Neuronal stem cell (in vitro differentiated cells): ENCODE measurements at places on chromosomes 12 and 14.

DNA sequence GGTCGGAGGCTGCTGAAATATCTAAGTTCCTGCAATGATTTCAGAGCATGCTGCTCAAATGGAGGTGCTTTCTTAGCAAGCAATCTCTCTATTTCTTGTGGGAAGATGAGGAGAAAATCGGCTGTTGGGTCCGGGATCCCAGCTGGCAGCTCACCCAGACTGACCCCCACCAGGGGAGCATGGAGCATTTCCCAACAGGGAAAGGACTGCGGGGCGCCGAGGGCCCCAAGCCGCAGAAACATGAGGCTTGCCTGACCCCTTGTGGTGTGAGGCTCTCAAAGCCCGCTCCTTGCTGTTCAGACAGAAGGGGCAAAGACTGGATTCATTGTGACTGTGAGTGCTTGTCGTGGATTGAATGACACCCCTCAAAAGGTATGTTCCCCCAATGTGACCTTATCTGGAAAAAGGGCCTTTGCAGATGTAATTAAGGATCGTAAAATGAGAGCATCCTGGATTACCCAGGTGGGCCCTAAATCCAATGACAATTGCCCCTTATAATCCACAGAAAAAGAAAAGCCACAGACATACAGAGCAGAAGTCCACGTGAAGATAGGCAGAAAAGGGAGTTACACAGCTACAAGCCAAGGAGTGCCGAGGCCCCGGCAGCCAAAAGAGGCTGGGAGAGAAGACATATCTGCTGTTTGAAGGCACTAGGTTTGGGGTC is 116.3 kb upstream of the VASH1 start:
- peak; percentile 49 for DNase-seq

DNA sequence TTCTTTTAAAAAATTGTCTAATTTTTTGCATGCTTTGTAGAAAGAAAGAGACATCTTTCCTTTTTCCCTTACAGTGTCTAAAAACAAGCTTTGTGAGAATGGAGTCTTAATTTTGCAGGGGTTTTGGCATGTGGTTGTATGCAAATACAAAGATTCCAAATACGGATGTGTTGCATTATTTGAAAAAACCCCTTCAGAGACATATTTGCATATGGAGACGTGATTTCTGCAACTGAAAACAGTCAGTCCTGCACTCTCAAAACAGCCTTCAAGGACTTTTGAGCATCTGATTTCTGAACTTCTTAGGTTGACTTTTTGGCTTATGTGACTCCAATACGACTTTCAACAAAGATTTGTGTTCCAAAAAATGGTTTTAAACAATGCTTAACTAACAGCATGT is 7.8 kb downstream of the IRAK3 start:
- DNase-seq: no peak

- no peak for DNase-seq
Observed at GRCh38 chr12:53660041-53660440, 15.8 kb downstream of the ATP5MC2 start.

DNA sequence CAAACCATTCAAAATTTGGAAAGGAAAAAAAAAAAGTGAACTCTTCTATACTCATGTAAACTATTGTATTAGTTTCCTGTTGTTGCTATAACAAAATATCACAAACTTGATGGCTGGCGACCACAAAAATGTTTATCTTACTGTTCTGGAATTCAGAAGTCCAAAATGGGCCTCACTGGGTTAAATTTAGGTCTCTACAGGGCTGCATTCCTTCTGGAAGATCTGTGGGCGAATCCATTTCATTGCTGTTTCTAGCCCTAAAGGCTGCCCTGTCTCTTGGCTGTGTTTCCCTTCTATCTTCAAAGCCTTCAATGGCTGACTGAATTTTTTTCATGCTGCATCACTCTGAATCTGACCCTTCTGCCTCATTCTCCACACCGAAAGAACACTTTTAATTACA is 105.1 kb upstream of the NAV3 start:
- DNase-seq: no peak

GRCh38 chr14:70013271-70013873 is 134.2 kb downstream of the SMOC1 start:
- peak; percentile 54 for DNase-seq

GRCh38 chr12:22238211-22238610 is 96.3 kb downstream of the ST8SIA1 start:
- no peak for DNase-seq

DNA sequence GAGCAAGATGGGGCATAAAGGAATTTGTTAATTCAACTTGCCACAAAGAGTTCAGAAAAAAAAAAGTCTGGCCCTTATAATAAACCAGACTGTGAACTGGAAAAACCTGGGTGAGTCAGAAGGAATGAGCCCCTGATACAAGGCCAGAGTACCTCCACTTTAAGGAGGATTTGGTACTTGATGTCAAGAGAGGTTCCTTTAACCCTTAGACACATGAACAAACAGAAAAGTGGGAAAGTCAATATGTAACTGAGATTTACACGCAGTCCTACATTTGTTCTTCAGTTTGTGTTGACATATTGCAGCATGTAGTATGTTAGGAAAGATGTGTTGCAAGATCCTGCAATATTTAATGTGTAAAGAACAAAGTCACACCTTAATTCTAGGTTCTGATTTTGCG is 14.2 kb upstream of the SLC38A4 start:
- no peak for DNase-seq

DNA sequence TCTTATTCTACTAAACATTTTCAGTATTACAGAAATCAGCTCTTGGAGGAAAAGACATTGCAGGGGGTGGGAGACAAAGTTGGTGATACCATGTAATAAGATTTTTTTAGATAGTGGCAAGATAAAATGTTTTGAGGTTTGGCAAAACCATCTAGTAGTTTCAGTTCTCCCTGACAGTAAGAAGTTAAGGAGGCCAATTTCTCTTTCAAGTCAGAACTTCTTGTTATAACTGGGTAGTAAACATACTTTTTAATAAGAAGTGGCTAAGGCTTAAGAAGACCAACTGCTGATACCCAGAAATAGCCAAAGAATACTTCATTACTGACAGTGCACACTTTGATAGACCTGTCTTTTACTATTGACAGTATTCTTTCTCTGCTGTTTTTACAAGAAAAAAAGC is 452.3 kb downstream of the DIO2 start:
- no peak for DNase-seq

GRCh38 chr14:91315844-91316267 is 71.4 kb upstream of the GPR68 start:
- DNase-seq: no peak

DNA sequence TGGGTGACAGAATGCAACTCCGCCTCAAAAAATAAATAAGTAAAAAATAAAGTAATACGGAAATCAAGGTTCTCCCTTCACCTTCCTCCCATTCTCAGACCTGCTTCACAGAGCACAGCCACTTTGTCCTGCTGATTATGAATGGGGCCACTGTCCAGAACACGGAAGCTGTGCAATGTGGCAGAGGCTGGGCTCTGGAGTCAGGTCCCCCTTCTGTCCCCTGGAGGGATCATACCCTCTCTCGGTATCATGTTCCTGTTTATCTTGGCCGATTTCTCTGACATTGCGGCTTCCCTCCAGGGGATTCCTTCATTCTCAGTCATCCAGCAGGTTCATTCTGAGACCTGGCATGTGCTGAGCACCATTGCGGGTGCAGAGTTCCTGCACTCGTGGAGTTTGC is 11.3 kb downstream of the PPP2R5C start:
- no peak for DNase-seq

- no peak for DNase-seq
Observed at GRCh38 chr14:42323426-42323825, 716.8 kb downstream of the LRFN5 start.

DNA sequence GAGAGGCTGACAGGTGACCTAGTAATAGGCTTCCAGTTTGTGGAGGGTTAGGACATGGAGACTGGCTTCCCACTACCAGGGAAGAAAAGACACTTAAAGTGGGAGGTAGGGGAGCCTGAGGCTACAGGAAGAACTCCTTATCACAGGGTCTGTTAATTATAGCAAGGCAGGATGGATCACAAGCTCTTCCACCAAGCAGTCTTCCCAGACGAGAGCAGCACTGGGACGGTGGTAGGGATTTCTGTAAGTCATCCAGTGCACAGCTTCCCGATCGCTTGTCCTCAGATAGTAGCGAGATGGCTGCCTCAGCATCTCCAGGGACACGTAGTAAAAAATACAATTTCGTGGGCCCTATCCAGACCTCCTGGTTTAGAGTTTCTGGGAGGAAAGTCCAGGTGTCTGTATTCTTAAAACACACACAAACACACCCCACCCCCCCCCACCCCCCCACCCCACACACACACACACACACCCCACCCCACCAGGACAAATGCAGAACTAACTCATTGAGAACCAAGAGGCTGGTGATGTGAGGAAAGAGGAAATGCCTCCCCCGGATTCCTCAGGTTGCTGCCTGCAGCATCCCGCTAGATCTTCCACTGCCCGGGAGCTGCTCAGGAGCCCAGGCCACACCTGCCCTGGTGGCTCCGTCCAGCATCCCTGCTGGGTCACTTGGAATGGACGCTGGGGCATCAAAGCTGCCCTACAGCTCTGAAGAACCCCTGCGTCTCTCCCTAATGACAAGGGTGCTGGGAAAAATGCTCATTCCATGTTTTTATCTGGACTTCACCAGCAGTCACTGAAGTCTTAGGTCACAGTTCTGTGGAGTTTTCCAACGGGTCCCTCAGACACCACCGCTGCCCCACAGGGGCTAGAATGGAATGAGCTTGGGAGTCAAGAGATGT is 307.2 kb downstream of the CACNA1C start:
- no peak for DNase-seq

DNA sequence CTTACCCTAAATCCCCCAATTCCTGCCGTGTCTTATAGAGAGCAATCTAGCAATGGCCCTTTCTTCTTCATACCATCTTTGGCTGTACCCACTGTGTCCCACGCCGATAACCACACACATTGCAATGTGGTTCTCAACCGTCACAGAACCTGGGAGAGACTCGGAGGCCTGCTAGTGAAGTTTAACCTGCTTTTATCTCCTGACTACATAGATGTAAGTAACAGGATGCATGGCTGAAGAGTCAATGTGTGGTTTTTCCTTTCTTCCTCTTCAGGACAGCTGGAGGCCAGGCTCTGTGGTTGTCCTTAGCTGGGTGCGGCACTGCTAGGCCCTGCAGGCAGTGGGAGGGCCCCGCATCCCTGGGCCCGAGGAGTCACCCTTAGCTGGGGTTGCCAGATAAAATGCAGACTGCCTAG is 51.3 kb downstream of the ZNF664 start:
- DNase-seq: no peak

GRCh38 chr12:10701131-10701681 is 21.9 kb downstream of the YBX3 start:
- no peak for DNase-seq

GRCh38 chr14:106564058-106564643 is 1037.8 kb downstream of the TMEM121 start:
- DNase-seq: no peak

GRCh38 chr12:29516431-29516875 is 19.0 kb upstream of the OVCH1 start:
- no peak for DNase-seq

DNA sequence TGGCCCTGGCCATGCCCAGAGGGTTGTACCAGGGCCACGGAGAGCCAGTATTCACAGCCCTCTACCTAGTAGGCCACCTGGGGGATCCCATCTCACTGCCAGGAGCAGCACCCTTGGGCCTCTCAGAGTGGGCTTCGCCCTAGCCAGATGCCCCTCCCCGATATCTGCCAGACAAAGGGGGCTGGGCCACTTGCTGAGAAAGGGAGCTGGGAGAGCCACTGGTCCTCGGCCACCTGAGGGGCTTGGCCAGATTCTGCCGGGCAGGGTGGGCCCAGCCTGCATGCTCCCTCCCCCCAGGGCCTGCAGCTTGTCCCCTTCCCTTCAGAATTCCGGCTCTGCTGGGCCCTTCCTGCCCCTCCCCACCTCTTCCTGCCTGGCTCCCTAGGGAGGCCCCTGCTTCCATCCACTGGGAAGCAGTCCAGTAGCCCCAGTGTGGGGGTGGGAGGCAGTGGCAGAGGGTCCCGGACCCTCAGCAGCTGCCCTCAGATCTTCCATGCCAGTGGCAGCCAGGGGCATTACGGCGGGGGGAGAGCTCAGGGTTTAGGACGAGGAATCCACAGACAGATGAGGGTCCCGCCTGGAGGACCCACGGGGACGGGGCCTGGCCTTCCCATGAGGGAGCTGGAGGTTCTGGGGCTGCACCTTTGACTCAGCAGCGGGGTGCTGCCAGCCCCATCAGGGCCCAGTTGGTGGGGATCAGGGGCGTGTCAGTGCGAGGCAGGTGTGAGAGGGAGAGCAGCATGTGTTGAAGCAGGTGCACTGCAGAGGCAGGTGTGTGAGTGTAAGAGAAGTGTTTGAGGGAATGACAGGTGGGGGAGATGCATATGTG is 2.4 kb downstream of the CRIP2 start:
- DNase-seq: no peak

- DNase-seq: no peak
Observed at GRCh38 chr12:67661311-67662021, 12.9 kb downstream of the DYRK2 start.

DNA sequence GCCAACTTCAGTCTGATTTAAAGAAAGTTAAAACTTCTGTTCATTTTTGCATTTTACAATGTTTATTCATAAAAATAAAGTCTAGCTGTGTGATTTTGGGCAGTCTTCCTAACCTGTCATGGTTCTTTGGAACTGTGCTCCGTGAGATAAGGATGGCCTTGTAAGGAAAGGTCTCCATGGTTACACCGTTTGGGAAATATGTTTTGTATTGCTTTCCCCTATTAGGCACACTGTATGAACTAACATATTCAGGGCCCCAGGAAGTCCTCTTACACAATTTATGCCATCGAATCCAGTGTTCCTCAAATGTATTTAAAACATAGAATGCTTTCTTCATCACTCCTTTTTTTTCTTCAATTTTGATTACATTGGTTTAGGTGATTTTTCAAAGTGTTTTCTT is 54.5 kb downstream of the APAF1 start:
- no peak for DNase-seq

GRCh38 chr12:46385438-46385837 is 12.9 kb upstream of the SLC38A2 start:
- DNase-seq: no peak

DNA sequence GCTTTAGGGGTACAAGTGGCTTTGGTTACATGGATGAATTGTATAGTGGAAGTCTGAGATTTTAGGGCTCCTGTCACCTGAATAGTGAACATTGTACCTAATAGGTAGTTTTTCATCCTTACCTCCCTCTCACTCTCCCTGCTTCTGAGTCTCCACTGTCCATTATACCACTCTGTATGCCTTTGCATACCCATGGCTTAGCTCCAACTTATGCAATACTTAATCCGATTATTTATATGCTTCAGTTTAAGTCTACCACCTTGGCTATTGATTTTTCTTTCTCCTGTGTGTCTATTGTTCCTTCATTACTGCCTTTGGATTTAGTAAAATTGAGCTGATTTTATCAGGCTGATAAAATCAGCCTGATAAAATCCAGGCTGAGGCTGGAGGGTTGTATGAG is 30.5 kb upstream of the C12orf71 start:
- DNase-seq: no peak

DNA sequence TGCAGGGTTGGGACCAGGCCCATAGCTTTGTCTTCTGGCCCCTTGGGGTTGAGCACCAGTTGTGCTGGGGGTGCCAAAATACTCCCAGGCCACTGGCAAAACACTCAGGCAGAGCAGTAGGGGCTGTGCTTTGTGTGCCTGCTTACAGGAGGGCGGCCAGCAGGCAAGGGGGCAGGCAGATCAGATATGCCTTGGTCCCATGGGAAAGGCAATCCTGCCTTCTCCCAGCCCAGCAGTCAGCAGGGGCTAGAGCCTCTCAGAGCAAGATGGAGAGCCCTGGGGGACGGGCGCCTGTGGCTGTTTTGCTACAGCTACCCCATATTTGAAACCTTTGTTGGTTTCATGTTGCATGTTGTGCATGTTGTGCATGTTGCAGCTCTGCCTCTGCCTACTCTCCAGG is 36.2 kb upstream of the TMX1 start:
- no peak for DNase-seq

GRCh38 chr14:23518709-23519108 is 32.9 kb downstream of the ZFHX2 start:
- no peak for DNase-seq
